ENCODE measurements at places on chromosomes 6 and 20. TPM values are rescaled to one million over a fixed set of nuclear protein-coding genes. Genes with fewer than 3 reads are reported as not detected.

The SPEF1 gene
- total RNA-seq: not detected

The RAET1E gene
- not detected for total RNA-seq

The TPMT gene
- 24.2 TPM for total RNA-seq

The DEFB124 gene
- total RNA-seq: not detected

The MAN1A1 gene
- total RNA-seq: 75.0 TPM

The MEP1A gene
- total RNA-seq: not detected

The ACSS1 gene
- total RNA-seq: 0.67 TPM

DNA sequence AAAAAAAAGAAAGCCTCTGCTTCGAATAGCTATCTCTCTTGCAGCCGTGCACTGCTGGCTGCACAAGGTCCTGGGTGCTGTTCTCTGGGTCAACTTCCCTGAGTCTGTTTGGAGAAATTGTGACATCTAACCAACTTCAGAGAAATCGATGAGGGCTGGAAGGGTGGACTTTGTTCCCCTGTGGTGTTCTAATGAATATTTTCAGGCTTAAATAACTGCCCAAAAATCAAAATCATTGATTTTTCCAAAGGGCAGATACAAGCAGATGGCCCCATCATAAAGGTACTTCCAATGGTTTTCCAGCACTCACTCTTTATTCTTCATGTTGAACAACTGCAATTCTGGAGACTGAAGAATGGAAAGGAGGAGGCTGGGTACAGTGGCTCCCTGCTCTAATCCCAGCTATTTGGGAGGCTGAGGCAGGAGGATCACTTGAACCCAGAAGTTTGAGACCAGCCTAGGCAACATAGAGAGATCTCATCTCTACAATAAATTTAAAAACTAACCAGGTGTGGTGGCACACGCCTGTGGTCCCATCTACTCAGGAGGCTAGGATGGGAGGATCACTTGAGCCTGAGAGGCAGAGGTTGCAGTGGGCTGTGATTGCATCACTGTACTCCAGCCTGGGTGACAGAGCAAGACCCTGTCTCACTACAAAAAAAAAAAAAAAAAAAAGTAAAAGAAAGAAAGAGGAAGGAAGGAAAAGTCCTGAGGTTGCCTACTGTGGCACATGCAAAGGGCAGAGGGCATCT, 59.1 kb downstream of the FOXA2 start:
- H3K27ac ChIP-seq: no peak overlapping the region
- H3K27me3 ChIP-seq: no peaks in the 10 kb centered on the region
- no peaks in the 10 kb centered on the region for H3K4me1 ChIP-seq
- DNase-seq: no peak
- H3K36me3 ChIP-seq: no peaks in the 10 kb centered on the region

- H3K27ac ChIP-seq: no peak overlapping the region
- no peaks in the 10 kb centered on the region for H3K27me3 ChIP-seq
- no peaks in the 10 kb centered on the region for H3K36me3 ChIP-seq
- no peak overlapping the region for H3K4me3 ChIP-seq
Observed at GRCh38 chr6:169533301-169534038, 168.4 kb downstream of the WDR27 start.

- H3K27ac ChIP-seq: no peak overlapping the region
- no peak for DNase-seq
- H3K4me1 ChIP-seq: no peaks in the 10 kb centered on the region
- H3K36me3 ChIP-seq: no peaks in the 10 kb centered on the region
- H3K4me3 ChIP-seq: no peak overlapping the region
Observed at GRCh38 chr20:17043323-17043722, 183.5 kb upstream of the PCSK2 start.

DNA sequence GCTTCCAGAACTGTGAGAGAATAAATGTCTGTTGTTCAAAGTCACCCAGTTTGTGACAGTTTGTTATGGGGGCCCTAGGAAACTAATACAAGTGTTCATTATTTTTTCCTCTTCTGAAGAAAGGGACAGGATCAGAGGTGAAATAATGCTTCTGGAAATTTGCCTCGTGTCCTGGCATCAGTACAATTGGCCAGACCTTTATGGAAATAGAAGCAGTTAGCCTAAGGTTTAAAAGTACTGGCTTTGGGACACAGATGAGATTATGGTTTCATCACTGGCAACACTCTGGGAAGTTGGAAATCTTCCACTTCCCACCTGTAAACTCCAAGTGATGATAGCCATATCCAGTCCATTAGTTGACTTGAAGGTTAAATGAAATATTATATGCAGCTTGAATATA, 88.7 kb downstream of the PLCB1 start:
- DNase-seq: no peak
- no peak overlapping the region for H3K4me3 ChIP-seq
- no peak overlapping the region for H3K27ac ChIP-seq
- H3K27me3 ChIP-seq: no peaks in the 10 kb centered on the region

DNA sequence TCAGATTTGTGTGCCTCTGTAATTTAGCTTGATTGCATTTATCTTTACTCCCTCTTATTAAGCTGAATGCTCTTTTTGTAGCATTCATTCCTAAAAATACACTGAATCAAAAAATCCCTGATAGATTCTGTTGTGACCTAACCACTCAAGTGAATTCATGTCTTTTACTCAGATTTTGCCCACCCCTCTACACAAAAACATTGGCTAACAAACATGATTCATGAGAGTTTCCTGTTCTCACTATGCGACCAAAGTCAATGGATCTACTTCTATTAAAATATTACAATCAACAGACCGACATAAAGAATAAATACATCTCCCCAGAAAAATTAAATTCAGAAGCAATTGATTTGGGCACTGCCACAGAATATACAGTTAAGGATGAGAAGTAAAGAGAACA, 99.5 kb upstream of the THEMIS start:
- H3K36me3 ChIP-seq: no peaks in the 10 kb centered on the region
- no peak for DNase-seq
- no peak overlapping the region for H3K4me3 ChIP-seq
- H3K27ac ChIP-seq: no peak overlapping the region

DNA sequence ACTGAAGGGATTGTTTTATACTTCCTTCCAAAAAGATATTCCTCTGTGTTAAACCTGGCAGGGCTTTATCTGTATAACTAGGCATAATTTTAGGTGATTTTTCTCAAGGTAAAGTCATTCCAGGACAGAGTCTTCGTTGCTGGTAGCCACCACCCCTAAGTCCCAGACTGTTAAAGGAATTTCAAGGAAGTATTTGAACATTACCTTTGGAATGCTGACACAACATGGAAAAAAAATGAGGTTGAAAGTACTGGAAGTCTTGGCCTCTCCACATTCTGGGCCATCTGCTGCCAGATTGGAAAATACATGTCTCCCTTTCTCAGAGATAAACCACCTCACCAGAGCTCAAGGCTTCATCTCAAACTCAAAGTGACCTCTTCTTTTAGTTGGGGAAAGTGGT, 27.0 kb upstream of the ETV7 start:
- no peaks in the 10 kb centered on the region for H3K27me3 ChIP-seq
- DNase-seq: no peak
- no peak overlapping the region for H3K4me3 ChIP-seq

- H3K27ac ChIP-seq: no peak overlapping the region
- H3K4me1 ChIP-seq: peaks cover 16% of the 10 kb centered on the region
- H3K27me3 ChIP-seq: no peaks in the 10 kb centered on the region
- H3K36me3 ChIP-seq: no peaks in the 10 kb centered on the region
- no peak overlapping the region for H3K4me3 ChIP-seq
- DNase-seq: no peak
Observed at GRCh38 chr20:50276119-50277063, 85.8 kb downstream of the CEBPB start.

DNA sequence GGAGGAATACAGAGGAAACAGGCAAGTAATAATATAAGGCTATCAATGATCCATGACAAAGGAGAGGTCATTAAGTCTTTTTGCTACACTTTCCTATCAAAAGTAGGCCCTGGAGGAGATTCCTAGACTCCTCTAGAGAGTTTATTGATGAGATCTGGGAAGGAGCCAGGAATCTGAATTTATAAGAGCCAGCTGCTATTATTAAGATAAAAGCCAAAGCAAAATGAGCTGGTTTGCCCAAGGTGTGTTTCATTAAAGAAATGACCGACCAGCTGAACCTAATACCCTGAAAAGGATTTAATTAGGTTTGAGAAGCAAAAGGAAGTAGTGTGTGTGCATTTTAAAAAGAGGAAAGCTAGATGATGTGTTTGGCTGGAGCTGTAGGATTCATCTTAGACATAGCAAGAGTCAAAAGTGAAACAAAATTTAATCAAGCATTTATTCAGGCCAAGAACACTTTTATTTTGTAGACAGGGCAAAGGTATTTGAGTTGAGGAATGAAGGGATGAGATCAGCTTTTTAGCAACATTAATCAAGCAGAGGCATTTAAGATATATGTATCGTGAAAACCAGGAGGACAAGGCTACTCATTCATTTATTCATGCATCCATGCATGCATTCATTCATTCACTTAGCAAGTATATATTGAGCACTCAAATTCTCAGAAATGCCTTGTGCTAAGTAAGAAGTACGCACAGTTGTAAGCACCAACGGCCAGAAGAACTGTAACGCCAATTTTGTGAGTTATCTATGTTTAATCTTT, 43.5 kb upstream of the SCAF8 start:
- no peaks in the 10 kb centered on the region for H3K36me3 ChIP-seq
- H3K4me1 ChIP-seq: no peaks in the 10 kb centered on the region
- no peak for DNase-seq
- H3K27me3 ChIP-seq: no peaks in the 10 kb centered on the region
- H3K27ac ChIP-seq: no peak overlapping the region

GRCh38 chr20:58688840-58689239, 3.8 kb upstream of the NPEPL1 start:
- H3K36me3 ChIP-seq: no peaks in the 10 kb centered on the region
- peaks cover 7% of the 10 kb centered on the region for H3K4me1 ChIP-seq
- H3K4me3 ChIP-seq: no peak overlapping the region
- no peak for DNase-seq
- no peak overlapping the region for H3K27ac ChIP-seq

DNA sequence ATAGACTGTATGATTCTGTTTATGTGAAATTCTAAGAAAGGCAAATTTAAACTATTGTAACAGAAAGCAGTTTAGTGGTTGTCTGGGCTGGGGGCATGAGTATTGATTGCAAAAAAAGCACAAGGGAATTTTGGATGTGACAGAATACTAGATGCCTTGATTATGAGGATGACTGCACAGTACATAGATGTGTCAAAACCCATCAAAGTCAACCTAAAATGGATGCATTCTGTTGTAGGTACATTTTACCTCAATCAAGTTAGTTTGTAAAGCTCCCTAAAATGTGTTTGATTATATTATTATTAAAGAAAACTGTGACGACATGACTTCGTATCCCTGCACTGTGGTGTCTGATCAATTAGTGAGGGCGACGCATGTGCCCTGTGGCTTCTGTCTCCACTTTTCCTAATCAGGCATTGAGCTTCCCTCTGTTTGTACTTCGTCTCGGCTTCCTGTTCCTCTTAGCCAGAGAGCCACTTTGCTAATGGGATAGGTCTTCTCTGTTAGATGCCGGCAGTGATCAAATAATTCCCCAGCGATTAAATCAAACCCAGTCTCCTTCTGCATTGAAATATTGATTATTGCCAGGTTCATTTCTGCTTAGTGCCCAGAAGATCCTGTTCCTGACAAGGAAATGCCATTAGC, 118.3 kb upstream of the GGTLC1 start:
- H3K27ac ChIP-seq: no peak overlapping the region
- H3K4me3 ChIP-seq: no peak overlapping the region
- no peaks in the 10 kb centered on the region for H3K36me3 ChIP-seq
- H3K27me3 ChIP-seq: no peaks in the 10 kb centered on the region
- no peaks in the 10 kb centered on the region for H3K4me1 ChIP-seq

GRCh38 chr20:50743087-50743486, 11.7 kb downstream of the PARD6B start:
- H3K36me3 ChIP-seq: peaks cover 57% of the 10 kb centered on the region
- no peaks in the 10 kb centered on the region for H3K27me3 ChIP-seq
- no peak overlapping the region for H3K4me3 ChIP-seq
- peaks cover 41% of the 10 kb centered on the region for H3K4me1 ChIP-seq

GRCh38 chr6:36101691-36102090, 28.6 kb upstream of the MAPK13 start:
- no peak for DNase-seq
- peaks cover 9% of the 10 kb centered on the region for H3K4me1 ChIP-seq
- no peaks in the 10 kb centered on the region for H3K27me3 ChIP-seq
- H3K27ac ChIP-seq: no peak overlapping the region
- no peak overlapping the region for H3K4me3 ChIP-seq
- peaks cover 50% of the 10 kb centered on the region for H3K36me3 ChIP-seq

DNA sequence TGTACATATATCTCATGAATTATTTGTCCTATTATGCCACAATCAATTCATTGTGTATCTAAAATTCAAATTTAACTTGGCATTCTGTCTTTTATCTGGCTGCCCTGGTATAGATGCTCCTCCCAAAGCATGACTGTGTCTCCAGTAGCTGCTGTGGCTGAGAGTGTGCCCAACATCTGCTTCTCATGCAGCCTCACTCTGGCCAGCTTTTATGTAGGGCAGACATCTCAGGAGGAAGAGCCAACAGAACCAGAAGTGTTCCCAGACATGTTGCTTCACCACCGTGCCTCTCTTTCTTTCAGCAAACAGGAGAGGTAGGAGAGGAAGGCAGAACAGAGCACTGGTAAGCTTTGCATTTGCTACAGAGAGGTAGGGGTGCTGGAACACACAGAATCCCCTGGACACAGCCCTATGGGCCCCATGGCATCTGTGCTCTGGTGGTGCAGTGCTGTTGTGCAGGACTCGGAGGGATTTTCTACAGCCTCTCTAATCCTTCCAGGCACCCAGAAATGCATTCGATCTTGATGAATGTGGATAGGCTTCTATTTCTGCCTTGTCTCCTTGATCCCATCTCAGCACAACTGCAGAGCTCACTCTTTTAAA, 637.1 kb downstream of the UTRN start:
- no peaks in the 10 kb centered on the region for H3K36me3 ChIP-seq
- no peak for DNase-seq
- H3K4me1 ChIP-seq: no peaks in the 10 kb centered on the region
- H3K4me3 ChIP-seq: no peak overlapping the region
- H3K27me3 ChIP-seq: no peaks in the 10 kb centered on the region
- no peak overlapping the region for H3K27ac ChIP-seq

- no peaks in the 10 kb centered on the region for H3K4me1 ChIP-seq
- no peak for DNase-seq
- peaks cover 24% of the 10 kb centered on the region for H3K27me3 ChIP-seq
- H3K36me3 ChIP-seq: no peaks in the 10 kb centered on the region
- no peak overlapping the region for H3K27ac ChIP-seq
- no peak overlapping the region for H3K4me3 ChIP-seq
Observed at GRCh38 chr20:49368596-49368995, 90.7 kb upstream of the ZNFX1 start.

GRCh38 chr6:21381331-21381963, 212.1 kb upstream of the SOX4 start:
- no peaks in the 10 kb centered on the region for H3K36me3 ChIP-seq
- no peak overlapping the region for H3K4me3 ChIP-seq
- DNase-seq: no peak
- no peak overlapping the region for H3K27ac ChIP-seq
- H3K27me3 ChIP-seq: peaks cover 40% of the 10 kb centered on the region
- no peaks in the 10 kb centered on the region for H3K4me1 ChIP-seq

GRCh38 chr6:36136034-36136433, 5.7 kb downstream of the MAPK13 start:
- DNase-seq: no peak
- H3K4me3 ChIP-seq: no peak overlapping the region
- peaks cover 26% of the 10 kb centered on the region for H3K4me1 ChIP-seq
- no peaks in the 10 kb centered on the region for H3K36me3 ChIP-seq

All from K562 (cell line).